ENCODE measurements at places on chromosomes 1 and 21. TPM values are rescaled to one million over a fixed set of nuclear protein-coding genes. Genes with fewer than 3 reads are reported as not detected.

The TENT5C gene
- total RNA-seq: 0.91 TPM

The OR2T27 gene
- not detected for total RNA-seq

The CLDN14 gene
- not detected for total RNA-seq

The TINAGL1 gene
- total RNA-seq: 1.2 TPM

The KIF26B gene
- 14.4 TPM for total RNA-seq

The SERPINC1 gene
- total RNA-seq: 0.22 TPM

- H3K27ac ChIP-seq: no peak overlapping the region
- H3K4me3 ChIP-seq: peak overlapping the region; percentile 36
- peak; percentile 57 for DNase-seq
- no peaks in the 10 kb centered on the region for H3K4me1 ChIP-seq
- H3K36me3 ChIP-seq: no peaks in the 10 kb centered on the region
- H3K27me3 ChIP-seq: peaks cover 8% of the 10 kb centered on the region
These were observed 1.5 kb downstream of the KNCN start for GRCh38 chr1:46549697-46550681.

GRCh38 chr1:206133751-206134415, 16.7 kb upstream of the AVPR1B start:
- no peak overlapping the region for H3K27ac ChIP-seq
- H3K4me1 ChIP-seq: peaks cover 12% of the 10 kb centered on the region
- H3K4me3 ChIP-seq: no peak overlapping the region
- no peaks in the 10 kb centered on the region for H3K27me3 ChIP-seq
- H3K36me3 ChIP-seq: no peaks in the 10 kb centered on the region
- no peak for DNase-seq

DNA sequence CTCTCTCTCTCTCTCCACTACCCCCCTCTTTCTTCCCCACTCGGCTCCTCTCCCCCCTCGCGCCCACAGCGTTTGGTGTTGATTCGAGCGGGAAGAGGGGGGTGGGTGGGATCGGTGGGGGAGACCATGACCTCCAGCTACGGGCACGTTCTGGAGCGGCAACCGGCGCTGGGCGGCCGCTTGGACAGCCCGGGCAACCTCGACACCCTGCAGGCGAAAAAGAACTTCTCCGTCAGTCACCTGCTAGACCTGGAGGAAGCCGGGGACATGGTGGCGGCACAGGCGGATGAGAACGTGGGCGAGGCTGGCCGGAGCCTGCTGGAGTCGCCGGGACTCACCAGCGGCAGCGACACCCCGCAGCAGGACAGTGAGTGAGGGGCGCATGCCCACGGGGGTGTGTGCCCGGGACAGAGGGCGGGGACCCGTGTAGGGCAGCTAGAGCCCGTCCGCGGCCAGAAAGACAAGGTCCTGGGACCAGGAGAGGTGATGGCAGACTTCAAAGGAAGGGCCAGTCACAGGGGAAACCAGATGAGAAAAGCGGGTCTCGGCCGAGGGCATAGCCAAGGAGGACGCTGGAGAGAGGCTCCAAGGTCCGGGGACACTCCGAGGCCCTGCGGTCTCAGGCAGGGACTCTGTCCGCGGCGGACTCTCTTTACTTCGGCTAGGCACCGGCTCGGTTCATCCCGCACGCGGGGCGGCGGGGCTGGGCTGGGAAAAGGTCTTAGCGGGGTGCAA, at the start of gene PRRX1:
Gene PRRX1, plus strand, starts transcription at position 39 of the 735 bp plus-strand sequence. Its CDS starts 88 bp downstream, at position 127.
- H3K4me3 ChIP-seq: peak within 1 kb of the TSS; percentile 50
- H3K27ac ChIP-seq: no peak within 1 kb of the TSS
- H3K36me3 ChIP-seq: no peaks in the 10 kb centered on the region

DNA sequence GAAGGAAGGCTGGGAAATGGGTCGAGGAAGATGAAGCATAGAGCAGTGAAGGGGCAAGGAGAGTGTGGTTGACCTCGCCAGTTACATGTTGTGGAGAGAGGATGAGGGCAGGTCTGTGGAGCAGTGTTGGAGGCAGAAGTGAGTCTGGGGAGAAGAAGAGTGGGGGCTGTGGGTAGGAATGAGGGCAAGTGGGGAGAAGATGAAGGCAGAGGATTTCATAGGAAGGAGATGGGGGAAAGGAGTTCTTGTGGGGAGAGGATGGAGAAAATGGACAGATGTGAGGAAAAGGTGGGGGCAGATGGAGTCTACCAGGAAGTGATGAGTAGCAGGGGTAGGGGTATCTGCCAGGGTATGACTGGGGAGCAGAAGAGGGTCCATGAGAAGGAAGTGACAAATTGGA, 3.6 kb downstream of the ARMH1 start:
- H3K4me1 ChIP-seq: peaks cover 16% of the 10 kb centered on the region
- no peak overlapping the region for H3K4me3 ChIP-seq
- DNase-seq: no peak

DNA sequence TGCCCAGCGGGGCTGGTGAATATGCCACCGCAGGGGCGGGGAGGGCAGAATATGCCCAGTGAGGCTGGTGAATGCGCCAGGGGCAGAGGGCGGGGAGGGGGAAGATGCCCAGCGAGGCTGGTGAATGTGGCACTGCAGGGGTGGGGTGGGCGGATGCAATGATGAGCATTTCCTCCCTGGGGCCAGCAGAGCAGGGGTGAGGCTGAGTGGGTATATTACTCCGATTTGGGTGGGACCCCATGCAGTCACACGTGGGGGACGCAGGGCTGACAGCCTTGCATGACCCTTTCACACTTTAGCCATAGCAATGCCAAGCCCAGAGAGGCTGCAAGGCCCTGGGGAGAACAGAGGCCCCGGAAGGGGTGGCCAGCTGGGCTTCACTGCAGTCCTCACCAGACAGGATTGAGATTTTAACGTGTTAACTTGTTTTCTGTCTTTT, 9.3 kb upstream of the SLX9 start:
- H3K36me3 ChIP-seq: no peaks in the 10 kb centered on the region
- peaks cover 43% of the 10 kb centered on the region for H3K4me1 ChIP-seq
- no peak overlapping the region for H3K4me3 ChIP-seq
- no peaks in the 10 kb centered on the region for H3K27me3 ChIP-seq
- peak; percentile 31 for DNase-seq
- no peak overlapping the region for H3K27ac ChIP-seq

DNA sequence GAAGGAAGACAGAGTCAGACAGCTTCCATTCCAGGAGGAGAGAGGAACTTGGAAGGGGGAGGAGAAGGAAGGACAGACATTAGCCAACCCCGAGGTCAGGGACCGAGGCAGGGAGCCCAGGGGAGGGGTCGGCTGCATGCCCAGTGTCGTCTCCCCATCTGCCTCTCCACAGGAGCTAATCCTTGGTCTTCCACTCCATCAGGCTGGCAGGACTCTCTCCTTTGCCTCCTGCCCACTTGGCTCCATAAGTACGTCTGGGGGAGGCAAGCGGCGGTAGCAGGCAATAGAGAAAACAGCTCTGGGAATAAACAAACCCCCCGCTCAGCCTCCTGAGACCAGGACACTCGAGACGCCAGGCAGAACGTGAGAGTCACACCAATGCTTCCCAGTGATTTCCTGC, 71.3 kb downstream of the GRIK3 start:
- no peaks in the 10 kb centered on the region for H3K36me3 ChIP-seq
- DNase-seq: no peak
- H3K4me3 ChIP-seq: no peak overlapping the region
- H3K4me1 ChIP-seq: no peaks in the 10 kb centered on the region

DNA sequence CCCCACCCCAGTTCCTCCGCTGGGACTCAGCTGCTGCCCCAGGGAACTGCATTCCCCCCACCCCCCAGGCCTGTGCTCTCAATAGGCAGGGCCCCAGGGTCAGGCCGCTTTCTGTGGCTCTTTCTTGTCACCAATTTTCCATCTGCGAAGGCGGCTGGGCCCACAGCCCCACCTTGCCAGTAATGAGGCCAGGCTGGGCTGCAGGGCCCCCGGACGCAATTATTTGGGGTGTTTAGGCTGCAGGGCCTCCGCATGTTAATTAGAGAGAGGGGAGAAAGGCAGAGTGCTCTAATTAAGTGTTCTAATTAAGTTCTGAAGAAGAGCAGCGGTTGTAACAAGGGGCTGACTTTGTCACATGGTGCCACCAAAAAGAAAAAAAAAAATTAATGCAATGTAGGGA, 71.8 kb downstream of the EPHB2 start:
- H3K4me1 ChIP-seq: peaks cover 16% of the 10 kb centered on the region
- no peak overlapping the region for H3K4me3 ChIP-seq
- H3K27ac ChIP-seq: no peak overlapping the region
- DNase-seq: no peak
- peaks cover 10% of the 10 kb centered on the region for H3K36me3 ChIP-seq

DNA sequence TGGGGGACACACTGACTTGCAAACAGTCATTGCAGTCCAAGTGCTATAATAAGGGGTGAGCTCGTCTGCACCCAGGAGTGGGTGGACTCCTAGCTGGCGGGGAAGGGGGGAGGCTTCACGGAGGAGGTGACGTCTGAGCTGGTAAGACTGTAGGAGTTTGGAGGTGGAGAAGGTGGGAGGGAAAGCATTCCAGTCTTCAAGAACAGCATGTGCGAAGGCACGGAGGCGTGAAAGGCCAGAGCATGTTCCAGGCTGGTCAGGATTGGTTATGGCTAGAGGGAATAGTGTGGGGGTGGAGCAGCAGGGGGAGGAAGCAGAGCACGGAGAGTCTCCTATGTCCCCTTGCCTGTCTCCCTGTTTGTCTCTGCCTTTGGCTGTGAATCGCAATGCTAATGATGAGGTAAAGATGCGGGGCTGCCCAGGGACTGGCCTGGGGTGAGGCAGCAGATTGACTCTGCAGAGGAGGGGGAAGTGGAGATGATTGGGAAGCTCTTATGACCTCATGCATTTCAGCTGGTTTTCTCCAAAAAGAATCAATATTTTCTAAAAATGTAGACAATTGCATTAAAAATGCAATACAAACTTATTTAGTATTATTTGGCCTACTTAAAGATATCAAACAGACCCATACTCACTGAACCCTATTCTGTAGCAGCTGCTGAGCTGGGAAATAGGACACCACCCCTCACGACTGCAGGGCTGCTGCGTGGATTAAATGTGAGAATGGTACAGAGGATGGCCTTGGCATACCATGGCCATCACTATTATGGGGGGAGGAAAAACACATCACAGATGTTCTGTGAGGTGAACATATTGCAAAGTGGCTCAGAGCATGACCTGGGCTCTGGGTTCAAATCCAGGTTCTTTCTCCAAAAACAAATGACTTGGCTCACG, 2.6 kb upstream of the ZNF436 start:
- no peaks in the 10 kb centered on the region for H3K36me3 ChIP-seq
- no peak overlapping the region for H3K4me3 ChIP-seq
- DNase-seq: no peak
- H3K27ac ChIP-seq: no peak overlapping the region
- H3K27me3 ChIP-seq: no peaks in the 10 kb centered on the region

- H3K36me3 ChIP-seq: no peaks in the 10 kb centered on the region
- H3K27ac ChIP-seq: no peak overlapping the region
- H3K4me3 ChIP-seq: no peak overlapping the region
These were observed 202.2 kb upstream of the MAP1LC3C start for GRCh38 chr1:242201090-242201489.

- no peak overlapping the region for H3K4me3 ChIP-seq
- DNase-seq: no peak
- H3K27me3 ChIP-seq: no peaks in the 10 kb centered on the region
- no peaks in the 10 kb centered on the region for H3K4me1 ChIP-seq
- H3K27ac ChIP-seq: no peak overlapping the region
These were observed 33.4 kb downstream of the EXO1 start for GRCh38 chr1:241881440-241881839.

Measured in SJCRH30 (cell line).